ENCODE measurements at places on chromosomes 3 and 15.
A peak's percentile ranks its signal among the peaks of the same experiment; 100 is the strongest.

- DNase-seq, result no peak
Measured at GRCh38 chr3:185087419-185087818, 65.4 kb downstream of the C3orf70 start.

DNA sequence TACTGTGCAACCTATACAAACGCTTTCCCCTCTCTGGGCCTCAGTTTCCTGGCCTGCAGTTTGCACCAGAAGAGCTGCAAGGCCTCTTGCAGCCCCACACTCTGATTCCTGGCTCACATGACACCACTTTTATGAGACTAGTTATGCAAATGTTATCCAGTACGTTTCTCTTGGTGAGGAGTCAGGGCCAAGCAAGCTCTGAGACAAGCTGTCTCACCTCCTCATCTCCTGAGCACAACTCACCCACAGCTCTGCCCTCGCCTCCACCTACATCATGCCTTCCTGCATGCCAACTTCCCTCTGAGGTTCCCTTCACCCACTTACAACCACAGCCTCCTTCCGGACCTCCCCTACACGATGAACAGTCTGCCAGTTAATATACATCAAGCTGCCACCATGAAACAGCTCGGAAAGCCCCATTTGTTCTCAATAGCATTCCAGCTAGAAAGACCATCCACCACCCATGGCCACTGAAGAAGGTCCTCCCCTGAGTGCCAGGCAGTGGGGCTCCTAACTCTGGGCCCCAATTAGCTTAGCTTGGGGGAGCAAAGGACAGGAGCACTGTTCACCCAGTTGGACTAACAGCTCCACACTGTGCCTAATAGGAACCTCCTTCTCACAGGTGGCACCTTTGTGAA lies 25.0 kb downstream of the CRYGS start:
- no peak for DNase-seq

DNA sequence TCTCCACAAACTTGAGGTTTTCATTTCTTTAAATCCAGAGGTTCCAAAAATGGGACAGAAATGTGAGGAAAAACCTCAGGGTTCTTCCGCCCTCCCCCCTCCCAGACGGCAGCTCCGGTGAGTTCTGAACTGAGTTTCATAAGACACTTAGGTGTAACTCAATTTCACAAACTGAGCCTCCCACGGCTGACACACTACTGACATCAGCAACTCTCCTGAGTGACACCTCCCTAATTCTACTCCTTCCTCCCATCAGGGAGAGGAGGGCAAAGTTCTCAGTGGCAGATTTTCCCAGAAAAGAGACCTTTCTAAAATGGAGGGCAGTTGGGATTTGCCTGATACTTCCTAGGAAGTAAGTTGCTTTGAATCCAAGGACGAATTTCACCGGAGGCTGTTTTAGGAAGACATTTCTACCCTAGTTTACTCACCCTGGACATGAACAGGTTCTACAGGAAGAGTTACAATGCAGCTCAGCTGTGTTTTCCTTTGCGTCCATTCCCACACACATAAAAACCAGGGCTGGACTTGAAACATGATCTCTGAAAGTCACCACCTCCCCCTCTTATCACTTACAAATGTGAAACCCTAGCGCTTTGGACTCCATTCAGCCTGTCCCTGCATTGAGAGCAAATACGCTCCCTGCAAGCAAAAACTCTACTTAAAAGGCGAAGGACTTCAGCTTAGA lies 78.1 kb upstream of the LMOD3 start:
- peak; percentile 55 for DNase-seq

- no peak for DNase-seq
Measured at GRCh38 chr15:86079508-86080266, at the start of gene AGBL1. Gene AGBL1, plus strand, starts transcription at chr15:86079871.

DNA sequence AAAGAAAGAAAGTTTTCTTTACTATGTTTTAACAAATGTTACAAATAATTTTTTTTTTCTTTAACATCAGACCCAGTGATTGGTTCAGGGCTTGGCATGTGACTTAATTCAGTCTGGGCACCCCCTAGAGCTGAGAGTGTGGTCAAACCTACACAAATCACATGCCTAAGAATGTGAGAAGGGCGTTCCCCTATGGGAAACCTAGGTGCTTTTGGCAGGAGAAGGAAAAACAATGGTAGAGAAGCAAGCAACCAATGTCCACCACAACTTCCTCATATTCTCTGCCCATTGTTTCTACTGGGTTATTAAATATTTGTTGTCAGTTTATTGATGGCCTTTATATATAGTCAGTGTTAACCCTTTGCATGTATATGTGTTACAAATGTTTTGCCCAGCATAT lies 21.4 kb upstream of the PIAS1 start:
- peak; percentile 23 for DNase-seq

- DNase-seq, result no peak
Measured at GRCh38 chr3:139234491-139234890, 109.3 kb upstream of the MRPS22 start.

GRCh38 chr15:31332020-31332680 lies 5.5 kb downstream of the KLF13 start:
- no peak for DNase-seq

DNA sequence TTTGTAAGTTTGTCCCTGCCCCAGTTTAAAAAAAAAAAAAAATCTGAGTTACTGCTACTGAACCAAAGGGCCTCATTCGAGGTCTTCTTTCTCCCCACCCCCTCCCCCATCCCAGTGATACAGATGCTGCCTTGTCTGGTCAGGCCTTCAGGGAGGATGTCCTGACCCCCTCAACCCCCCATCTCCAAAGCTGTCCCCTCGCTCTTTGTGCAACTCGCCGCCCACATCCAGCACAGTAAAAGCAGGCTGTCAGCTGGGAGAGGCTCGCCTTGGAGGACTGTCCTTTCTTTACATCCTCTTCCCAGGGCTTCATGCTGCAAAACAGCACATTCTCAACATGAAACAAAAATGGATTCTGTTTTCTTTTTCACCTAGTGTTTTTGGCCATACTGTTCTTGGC lies 133.4 kb downstream of the VGLL4 start:
- DNase-seq, result no peak

GRCh38 chr3:123028233-123028828 lies 768 bp upstream of the SEMA5B start:
- no peak for DNase-seq
